Kidney tubule cell (primary cell): ENCODE measurements at places on chromosomes 2 and 18.

- peak; percentile 99 for DNase-seq
Observed at GRCh38 chr2:47344890-47345589, 57.9 kb upstream of the MSH2 start.

- no peak for DNase-seq
Observed at GRCh38 chr2:57796527-57796926, 250.1 kb upstream of the VRK2 start.

DNA sequence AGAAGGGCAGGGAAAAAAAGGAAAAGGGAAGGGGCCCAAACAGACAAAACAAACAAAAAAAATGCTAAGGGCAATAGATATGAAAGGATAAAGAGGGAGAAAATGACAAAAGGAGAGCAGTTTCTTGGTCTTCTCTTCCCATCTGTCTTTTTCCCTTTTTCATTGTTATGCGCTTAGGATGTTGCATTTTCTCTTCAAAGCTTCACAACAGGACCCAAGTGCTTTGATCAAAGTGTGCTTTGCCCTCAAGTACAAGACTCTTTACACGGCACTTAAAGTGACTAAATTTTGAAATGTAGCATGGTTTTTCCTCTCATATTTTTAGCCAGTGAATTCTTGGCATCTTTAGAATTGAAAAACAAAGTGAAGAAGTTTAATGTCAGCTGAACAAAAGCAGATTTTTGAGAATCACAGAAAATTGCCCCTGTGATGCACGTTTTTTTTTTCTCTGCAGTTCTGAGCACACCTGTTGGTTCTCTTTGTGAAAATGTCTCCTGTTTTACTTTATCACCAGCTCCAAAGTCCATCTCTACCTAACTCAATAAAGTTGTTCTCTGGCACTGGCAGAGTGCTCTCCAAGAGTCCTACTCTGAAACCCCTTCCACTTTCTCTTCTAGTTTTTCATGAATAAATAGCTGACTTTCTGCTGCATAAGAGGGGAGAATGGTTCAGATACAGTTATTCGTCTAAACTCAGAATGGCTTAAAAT is 126.6 kb downstream of the KCNH7 start:
- no peak for DNase-seq

DNA sequence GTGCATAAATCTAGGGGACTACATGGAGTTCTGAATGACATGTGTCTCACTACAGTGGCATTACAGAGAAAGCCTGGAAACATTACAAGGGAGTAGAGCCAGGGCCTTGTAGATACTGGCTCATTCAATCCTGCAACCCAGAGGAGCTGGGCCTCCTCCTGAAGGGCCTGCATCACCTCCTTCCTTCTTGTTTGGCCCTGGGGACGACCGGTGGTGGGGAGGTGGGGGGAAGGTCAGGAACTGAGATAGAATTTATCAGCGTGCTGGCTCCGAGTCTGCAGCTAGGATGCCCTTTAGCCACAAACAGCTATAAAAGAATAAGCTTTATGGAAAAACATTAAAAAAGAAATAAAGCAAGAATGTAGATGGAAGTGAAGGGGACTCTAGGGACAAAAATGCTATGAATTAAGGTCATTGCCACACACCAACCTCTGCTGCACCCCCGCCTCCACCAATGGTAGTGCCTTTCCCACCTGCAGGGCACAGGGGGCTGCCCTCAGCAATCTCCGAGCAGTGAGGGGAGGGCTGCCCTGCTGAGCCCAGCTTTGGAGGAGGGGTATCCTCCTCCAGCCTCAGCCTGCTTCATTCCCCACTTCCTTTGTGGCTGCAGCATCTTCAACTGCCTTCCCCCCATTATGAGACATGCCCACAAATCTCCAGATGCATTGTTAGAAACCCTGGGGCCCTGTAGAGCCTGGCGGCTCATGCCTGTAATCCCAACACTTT is 149.0 kb downstream of the MSH2 start:
- no peak for DNase-seq

DNA sequence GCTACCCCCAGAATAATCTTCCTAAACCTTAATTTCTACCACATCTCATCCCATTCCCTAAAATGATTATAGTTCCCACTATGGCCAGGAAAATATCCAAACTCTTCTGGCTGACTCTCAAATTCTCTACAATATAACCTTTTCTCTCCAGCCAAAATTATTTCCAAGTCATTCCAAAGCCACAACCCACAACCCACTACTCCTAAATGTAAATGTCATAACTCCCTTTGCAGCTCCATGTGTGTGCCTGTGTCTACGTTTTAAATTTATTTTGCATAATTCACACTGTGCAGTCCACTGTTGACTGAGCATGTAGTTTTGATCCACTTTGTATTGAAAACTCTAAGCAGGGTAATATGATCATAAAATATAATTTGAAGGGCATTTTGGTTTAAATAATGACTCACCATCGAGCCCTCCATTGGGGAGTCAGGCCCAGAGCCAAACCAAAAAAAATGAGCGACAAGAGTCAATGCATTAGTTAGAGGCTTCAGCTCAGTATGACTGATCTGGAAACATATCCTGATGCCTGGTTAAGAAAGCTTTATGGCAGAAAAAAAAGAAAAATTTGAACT is 171.0 kb downstream of the AFF3 start:
- DNase-seq: no peak

- DNase-seq: no peak
Observed at GRCh38 chr18:56421647-56422046, 216.7 kb downstream of the TXNL1 start.

- DNase-seq: no peak
Observed at GRCh38 chr2:43943809-43944452, 51.9 kb downstream of the LRPPRC start.

DNA sequence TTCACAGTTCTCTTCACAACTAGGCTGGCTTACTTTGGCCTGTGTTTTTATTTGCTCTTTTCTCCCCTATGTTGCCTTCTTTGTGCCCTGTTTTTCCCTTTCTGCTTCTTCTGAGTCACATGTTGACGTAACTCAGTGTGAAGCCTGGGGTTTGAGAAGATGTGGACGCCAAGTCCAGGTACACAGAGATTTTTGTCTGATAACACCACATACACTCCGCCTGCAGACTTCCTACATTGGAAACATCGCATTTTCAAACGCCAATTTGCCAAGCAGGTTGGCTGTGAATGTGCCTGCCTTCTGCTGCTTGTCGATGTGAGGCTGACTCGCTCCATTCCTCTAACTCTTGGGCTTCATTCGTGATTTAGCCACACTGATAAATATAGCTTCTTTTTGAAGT is 62.6 kb upstream of the FN1 start:
- no peak for DNase-seq

- DNase-seq: no peak
Observed at GRCh38 chr18:24446453-24446852, 14.0 kb upstream of the HRH4 start.

GRCh38 chr2:152047824-152048471 is 50.9 kb downstream of the CACNB4 start:
- DNase-seq: no peak

- DNase-seq: no peak
Observed at GRCh38 chr2:214328941-214329340, 81.9 kb upstream of the VWC2L start.

DNA sequence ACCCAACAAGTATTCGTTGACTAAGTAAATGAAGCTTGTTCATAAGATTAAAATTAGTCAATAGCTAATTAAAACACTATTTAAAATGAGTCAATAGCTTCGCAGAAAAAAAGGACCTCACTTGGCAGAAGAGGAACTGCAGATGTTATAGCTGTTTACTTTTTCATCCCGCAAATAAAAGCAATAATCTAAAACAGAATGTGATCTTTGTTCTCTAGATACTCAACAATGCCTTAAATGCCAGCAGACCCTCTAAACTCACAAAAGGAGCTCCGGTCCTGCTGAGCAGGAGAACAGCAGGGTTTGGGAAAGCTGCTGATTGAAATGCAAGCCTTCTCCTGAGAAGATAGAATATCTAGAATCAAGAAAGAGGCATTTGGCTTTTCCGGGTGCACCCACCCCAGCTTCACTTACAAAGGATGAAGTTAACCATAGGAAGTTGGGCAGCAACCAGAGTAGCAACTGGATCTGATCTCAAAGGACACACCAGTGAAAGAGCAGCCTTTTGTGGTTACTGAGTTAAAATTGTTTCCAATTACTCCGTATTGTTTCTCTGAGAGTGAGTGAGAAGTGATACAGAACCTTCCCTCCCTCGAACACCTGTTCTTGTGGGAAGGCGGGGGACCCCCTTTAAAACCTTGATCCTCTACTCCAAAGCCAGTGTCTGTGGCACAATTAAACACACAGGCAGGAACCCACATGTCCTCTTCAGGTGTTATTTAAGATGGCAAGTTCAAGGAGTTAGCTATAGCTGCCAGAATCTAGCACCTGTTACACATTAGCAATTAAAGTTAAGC is 6.8 kb downstream of the CCBE1 start:
- no peak for DNase-seq

DNA sequence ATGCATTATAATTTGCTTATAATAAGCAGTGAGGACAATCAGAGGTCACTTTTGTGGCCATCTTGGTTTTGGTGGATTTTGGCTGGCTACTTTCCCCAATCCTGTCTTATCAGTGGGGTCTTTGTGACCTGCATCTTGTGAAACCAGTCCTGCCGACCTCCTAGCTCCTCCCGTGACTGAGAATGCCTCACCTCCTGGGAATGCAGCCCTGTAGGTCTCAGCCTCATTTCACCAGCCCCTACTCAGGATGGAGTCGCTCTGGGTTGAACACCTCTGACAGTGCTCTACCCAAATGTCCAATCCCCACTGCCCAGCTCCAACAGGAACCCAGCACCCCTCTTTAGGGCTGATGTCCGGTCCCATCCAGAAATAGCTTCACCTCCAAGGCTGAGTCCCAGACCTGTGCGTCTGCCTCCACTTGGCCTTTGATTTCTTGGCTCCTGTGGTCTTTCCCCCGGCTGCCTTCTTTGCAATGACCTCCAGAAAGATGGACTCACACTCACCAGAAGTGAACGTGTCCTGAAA is 31.3 kb upstream of the PXDN start:
- no peak for DNase-seq

DNA sequence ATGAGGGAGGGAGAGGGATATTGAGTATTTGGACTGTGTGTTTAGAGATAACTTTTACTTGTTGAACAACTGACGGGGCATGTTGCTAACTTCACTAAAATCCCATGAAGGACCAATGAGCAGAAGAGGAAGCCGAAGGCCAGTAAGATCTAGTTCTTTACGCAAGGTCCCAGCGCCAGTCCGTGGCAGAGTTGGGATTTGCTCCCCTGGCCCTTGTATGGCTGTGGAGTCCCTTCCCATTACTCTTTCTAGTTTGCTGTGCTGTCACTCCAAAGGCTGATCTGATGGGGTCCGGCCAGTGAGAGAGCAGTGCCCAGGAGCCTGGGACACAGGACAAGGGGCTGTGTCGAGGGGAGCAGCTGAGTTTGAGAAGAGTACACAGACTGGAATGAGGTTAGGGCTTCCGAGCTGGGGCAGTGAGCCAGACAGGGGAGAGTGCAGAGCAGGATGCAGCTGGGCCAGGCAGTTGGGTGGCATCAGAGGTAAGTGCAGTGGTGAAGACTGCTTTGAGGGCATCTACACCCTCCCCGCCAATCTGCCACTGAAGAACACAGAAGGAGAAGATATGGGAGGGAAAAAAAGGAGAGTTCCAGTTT is 692.9 kb upstream of the HS6ST1 start:
- DNase-seq: no peak

GRCh38 chr2:123670286-123670685 is 354.8 kb upstream of the CNTNAP5 start:
- DNase-seq: no peak

- DNase-seq: no peak
Observed at GRCh38 chr2:203824603-203825002, 43.0 kb upstream of the CTLA4 start.

GRCh38 chr2:13113002-13113401 is 396.3 kb downstream of the TRIB2 start:
- no peak for DNase-seq

DNA sequence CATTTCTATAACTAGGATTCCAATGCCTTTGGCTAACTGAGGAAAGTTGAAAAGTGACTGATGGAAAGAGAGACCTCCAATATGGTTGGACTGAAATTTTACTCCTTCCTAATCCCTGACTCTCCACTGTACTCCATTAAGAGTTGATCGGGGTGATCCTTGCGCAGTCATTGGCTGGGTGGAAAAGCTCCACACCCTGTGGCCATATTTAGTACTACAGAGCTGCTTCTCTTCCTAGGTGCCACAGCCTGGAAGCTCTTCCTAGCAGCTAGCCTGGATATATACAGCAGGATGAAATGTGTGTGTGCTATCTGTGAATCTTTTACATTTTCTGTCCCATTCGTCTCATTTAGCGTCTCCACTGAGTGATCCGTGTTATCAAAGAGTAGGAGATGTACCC is 71.2 kb downstream of the MEP1B start:
- no peak for DNase-seq

DNA sequence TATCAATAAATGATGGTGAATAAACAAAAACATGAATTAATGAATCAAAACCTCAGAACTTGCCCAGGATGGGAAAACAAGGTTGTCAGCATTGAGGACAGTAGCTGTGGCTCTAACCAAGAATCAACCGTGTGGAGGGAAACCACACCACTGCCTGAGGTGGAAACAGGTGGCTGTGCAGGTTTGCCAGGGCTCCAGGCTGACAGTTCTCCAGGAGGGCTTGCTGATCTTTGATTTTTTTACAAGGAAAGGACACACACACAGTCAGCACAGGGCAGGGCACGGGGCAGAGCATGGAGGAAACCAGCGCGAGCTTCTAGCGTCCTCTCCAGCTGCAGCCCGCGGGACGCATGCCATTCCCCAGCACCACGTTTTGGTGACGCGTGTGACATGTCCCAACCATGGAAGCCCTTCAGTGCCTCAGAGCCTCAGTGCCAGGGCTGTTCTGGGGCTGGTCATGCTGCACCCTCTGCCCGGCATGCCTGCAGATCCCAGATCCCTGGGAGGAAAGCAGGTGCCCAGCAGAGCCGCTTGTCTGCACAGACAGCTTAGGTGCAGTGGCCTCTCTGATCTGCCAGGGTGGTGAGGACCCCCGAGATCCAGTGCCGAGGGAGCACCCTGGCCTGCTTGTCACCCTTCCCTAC is 15.8 kb upstream of the AGXT start:
- no peak for DNase-seq

- no peak for DNase-seq
Observed at GRCh38 chr2:27060323-27060722, 8.9 kb downstream of the AGBL5 start.

DNA sequence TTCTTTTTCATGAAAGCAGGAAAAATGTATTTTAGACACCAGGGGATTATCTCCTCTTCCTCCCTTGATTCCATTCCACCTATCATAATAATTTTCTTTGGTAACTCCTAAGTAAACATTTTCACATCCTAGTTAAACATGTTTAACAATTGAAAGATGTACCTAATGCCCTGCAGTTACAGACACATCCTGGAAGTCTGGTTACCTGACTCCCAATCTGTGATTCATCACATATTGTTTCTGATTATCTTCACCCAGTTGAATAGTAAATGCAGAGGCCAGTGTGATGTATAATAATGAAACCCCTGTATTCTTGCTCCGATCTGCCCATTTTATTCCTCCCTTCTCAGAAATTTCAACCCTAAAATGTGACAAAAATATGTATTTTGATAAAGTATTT is 1237.6 kb upstream of the LRRTM1 start:
- DNase-seq: peak; percentile 7

GRCh38 chr2:101461381-101461780 is 13.5 kb downstream of the RFX8 start:
- no peak for DNase-seq

GRCh38 chr18:79367989-79368388 is 27.7 kb upstream of the NFATC1 start:
- DNase-seq: no peak

- DNase-seq: no peak
Observed at GRCh38 chr2:227855440-227855839, 16.0 kb upstream of the DAW1 start.
